Fibroblast of skin of scalp (primary cell): ENCODE measurements at places on chromosomes 1 and 21.

GRCh38 chr21:35404247-35404646 is 355.1 kb upstream of the RUNX1 start:
- DNase-seq = no peak

- no peak for DNase-seq
Measured at GRCh38 chr1:168923521-168924136, 182.9 kb upstream of the ATP1B1 start.

- no peak for DNase-seq
Measured at GRCh38 chr21:16154951-16155635, 425.3 kb downstream of the USP25 start.

DNA sequence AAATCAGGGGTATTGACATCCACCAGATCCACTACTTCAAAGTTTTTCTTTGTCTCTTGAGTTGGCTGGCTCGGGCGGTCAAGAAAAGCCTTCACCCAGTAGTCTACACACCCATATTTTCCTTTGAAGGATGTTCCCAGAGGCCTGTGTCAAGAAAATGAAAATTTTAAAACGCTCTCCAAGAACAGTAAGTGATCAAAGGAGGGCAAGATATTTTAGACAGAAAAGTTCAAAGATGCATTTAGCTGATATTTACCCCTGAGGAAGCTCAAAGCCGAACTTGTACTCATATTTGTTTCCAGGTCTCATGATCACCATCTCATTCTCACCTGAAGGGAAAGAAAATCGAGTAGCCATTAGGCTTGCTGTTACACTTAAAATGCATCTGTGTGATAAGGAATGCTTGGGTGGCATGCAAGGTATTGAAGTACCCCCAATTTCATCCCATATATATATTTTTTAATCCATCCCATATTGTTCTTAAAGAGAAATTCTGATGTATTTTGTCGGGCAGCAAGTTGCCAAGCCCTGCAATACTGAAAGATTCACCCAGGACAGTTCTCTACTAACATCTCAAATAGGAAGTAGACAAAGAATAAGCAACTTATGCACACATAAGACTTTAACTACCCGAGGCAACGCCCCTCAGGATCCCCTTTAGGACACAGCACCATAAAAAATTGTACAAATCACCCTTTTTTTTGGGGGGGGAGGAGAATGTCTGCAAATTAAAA is 1.1 kb downstream of the TXNIP start:
- no peak for DNase-seq

DNA sequence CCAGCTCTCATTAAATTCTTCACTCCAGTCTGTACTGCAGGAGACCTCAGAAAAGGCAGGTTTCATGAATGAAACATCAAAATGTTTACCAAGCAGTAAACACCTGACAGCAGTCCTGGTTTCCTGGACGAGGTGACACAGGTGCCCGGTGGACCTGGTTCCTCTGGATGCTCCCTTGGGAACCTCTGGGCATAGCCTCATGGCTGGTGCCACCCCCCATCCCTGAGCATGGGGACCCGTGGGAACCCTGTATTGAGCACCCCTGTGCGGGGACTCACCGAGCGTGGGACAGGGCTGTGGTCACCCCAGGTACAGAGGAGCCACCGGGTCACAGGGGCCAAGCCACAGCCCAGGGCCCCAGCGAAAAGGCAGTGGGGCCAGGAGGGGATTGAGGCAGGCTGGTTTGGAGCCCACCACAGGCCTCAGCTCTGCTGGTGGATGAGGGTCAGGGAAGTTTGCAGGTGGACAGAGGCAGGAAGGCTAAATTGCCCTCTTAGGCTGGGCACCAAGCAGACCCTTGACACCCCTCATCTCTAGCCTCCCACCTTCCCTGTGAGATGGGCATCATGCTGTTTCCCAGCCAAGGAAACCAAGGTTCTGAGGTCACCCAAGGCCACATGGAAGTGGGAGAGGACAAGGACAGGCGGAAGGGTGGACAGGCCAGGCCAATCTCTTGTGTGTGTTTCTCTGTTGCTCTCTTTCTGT is 158.4 kb downstream of the PTPRU start:
- DNase-seq = no peak

DNA sequence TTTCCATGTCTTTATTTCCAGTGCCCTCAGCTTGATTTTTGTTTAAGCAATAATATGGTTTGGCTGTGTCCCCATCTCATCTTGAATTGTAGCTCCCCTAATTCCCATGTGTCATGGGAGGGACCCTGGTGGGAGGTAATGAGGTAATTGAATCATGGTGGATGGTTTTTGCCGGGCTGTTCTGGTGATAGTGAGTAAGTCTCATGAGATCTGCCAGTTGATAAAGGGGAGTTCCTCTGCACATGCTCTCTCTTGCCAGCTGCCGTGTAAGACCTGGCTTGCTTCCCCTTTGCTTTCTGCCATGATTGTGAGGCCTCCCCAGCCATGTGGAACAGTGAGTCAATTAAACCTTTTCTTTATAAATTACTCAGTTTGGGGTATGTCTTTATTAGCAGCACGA is 559.6 kb upstream of the ADAMTS5 start:
- no peak for DNase-seq

DNA sequence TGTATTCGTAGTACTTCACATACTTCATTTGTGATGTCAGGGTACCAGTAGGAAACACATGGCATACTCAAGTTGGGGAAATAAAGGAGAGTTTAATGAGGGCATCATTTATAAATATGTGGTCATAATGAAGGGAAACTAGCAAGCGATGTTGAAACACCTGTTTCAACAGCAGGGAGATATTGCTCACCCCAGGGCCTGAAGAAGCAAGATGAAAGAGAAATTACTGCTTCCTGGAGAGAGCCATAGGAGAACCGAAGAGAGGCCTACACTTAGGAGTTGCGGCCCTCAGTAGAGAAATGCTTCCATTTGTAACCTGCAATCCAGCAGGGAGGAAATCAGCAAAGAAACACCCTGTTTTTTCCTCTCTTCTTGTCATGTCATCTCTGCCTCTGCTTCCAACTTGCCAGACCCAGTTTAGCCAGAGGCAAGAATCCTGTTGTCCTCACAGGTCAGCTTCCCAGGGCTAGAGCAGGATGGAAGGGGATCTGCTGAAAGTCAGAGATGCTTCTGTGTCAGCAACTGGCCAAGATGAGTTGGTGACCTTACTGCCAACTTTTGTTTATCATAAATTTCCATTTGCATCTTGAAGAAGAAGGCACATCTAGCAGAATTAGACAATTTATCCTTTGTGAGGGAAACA is 67.6 kb upstream of the TSPAN2 start:
- DNase-seq = no peak

DNA sequence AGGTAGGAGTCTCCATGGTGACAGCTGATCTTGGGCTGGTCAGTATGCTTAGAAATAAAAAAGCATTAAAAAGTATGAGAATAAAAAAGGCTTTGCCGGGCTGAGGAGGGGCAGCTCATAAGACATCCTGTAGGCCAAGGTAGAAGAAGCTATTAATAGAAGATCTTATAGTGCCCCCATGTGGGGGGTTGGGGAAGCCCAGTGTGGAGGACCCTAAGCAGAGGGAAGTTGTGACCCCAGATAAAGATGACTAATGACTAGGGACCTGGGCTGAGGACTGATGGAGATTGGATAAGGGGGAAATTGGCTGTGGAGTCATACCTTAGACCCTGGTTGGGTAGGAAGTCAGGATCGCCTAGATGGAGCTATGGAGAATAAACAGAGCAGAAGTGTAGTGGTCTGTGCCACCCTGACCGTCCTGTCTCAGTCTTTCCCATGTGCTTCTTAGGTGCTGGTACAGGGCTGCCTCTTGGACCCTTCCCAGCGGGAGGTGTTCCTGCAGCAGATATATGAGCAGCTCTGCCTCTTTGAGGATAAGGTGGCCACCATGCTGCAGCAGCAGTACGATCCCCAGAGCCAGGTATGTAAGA is 25.0 kb downstream of the SZT2 start:
- DNase-seq = peak; percentile 56

DNA sequence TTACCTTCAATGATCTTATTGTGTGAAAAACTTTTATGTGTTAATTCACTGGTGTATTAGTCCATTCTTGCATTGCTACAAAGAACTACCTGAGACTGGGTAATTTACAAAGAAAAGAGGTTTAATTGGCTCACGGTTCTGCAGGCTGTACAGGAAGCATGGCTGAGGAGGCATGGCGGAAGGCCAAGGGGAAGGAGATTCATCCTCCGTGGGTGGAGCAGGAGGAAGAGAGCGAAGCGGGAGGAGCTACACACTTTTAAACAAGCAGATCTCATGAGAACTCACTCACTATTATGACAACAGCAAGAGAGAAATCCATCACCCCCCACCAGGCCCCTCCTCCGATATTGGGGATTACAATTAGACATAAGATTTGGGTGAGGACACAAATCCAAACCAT is 44.2 kb upstream of the RGS7 start:
- DNase-seq = no peak

- DNase-seq = peak; percentile 86
Measured at GRCh38 chr1:1040004-1040991, 20.4 kb downstream of the AGRN start.

GRCh38 chr1:178483251-178483957 is 13.4 kb downstream of the CLEC20A start:
- no peak for DNase-seq

- DNase-seq = no peak
Measured at GRCh38 chr1:106926803-106927582, 129.5 kb upstream of the PRMT6 start.

- DNase-seq = no peak
Measured at GRCh38 chr1:22476566-22476965, 24.9 kb downstream of the ZBTB40 start.

DNA sequence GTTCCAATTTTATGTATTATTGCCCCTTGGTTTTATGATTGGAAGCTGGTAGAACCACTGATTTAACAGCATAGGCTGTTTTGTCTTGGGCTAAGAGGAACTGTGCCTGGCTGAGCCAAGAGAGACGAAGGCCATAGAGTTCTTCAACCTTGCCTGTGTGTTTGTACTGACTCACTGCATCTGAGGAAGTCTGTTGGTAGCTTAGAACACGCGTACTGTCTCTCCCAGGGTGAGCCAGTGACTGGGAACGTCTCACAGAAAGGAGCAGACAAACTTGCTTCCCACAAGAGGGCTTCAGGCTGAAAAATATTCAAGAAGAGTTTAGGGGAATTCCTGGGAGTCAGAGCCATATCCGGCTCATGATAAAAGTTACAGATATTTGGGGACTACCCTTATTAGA is 14.9 kb downstream of the TMEM51 start:
- DNase-seq = peak; percentile 46

DNA sequence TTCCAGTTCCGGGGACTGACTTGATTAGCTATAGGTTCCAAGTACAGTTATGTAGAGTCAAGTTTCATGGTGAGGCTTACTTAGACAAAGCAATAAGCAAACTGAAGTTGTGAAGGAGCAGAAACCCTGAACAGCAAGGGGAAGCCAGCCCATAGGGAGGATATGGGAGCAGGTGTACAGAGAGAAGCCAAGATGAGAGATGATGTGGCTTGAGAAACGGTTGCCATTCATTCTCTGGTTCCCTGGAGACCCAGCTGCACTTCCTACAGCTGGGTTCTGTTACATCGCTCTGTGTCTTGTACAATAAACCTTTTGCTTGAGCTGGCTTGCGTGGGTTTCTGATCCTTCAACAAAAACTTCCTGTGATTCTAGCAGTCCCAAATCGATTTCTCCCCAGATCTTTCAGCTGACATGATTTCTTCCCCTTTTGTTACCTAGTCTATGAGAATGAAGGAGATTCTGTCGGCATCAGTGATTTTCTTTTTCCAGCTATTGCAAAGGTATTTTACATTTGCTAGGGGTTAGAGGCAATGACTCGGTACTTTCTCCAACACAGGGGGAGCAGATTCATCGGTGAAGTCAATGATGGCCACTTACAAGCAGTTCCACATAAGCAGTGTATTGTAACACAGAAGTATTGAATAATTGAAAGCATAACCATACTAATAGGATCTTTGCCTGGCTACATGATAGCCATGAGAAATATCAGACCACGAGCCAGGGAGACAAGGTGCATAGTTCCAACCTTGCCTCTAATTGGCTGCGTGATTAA is 67.3 kb downstream of the URB2 start:
- DNase-seq = no peak

DNA sequence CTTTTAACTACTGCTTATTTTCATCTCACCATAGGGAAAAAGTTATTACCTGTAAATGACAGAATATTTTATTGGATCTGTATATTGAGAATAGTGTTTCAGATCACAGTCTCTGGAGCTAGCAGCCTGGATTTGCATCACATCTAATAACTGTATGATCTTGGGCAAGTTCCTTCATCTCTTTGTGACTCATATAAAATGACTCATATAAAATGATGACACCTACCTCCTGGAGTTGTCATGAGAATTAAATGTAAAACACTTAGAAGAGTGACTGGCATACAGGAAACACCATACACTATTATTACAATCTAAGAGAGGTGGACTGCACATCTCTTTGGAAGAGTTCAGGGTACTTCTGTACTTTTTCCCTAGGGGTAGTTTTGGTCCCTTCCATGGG is 421.3 kb downstream of the NEGR1 start:
- peak; percentile 79 for DNase-seq

DNA sequence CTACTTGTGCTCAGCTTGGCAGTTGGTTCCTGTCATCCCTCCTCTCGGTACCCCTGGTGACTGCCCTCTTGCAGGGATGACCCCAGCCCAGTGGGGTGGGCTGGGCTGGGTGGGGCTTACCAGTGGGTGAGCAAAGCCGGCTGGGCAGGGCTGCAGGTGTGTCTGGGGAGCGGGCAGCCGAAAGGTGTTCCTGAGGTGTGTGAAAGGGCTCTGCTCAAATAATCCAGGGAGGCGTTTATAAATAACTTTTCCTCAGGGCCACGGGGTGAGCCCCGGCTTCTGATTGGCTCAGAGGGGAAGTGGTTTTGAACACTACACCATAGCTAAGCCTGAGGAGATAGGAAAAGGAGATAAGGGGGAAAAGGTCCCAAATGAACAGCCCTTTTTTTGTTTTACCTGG is at the start of gene SLC26A9:
TSS of gene SLC26A9 (minus strand) at position 212 of the 400 bp plus-strand sequence. CDS start 7,636 bp downstream, outside the sequence.
- DNase-seq = no peak

- DNase-seq = no peak
Measured at GRCh38 chr1:175735144-175735543, 8.3 kb downstream of the TNR start.

DNA sequence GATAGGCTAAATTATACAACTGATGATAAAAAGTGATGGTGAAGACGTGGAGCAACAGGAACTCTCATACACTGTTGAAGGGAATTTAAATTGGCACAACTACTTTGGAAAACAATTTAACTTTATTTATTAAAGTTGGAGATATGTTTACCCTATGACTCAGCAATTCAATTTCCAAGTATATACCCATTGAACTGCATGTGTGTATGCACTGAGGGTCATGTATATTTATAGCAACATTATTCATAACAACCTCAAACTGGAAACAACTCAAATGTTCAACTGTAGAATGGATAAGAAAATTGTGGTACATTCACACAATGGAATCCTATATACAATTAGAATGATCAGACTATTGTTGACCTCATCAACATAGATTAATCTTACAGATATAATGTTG is 16.5 kb upstream of the BCAS2 start:
- DNase-seq = peak; percentile 17

- no peak for DNase-seq
Measured at GRCh38 chr1:222099746-222100145, 357.9 kb upstream of the DUSP10 start.

GRCh38 chr1:230502996-230503395 is 76.9 kb upstream of the PGBD5 start:
- DNase-seq = no peak

- no peak for DNase-seq
Measured at GRCh38 chr1:195867638-195868037, 740.6 kb downstream of the KCNT2 start.

GRCh38 chr21:26916799-26917198 is 50.1 kb downstream of the ADAMTS5 start:
- peak; percentile 15 for DNase-seq

GRCh38 chr1:204723131-204723787 is 37.7 kb upstream of the LRRN2 start:
- DNase-seq = no peak
